RPMI8226 (cell line): ENCODE measurements at places on chromosomes 5 and 9.

DNA sequence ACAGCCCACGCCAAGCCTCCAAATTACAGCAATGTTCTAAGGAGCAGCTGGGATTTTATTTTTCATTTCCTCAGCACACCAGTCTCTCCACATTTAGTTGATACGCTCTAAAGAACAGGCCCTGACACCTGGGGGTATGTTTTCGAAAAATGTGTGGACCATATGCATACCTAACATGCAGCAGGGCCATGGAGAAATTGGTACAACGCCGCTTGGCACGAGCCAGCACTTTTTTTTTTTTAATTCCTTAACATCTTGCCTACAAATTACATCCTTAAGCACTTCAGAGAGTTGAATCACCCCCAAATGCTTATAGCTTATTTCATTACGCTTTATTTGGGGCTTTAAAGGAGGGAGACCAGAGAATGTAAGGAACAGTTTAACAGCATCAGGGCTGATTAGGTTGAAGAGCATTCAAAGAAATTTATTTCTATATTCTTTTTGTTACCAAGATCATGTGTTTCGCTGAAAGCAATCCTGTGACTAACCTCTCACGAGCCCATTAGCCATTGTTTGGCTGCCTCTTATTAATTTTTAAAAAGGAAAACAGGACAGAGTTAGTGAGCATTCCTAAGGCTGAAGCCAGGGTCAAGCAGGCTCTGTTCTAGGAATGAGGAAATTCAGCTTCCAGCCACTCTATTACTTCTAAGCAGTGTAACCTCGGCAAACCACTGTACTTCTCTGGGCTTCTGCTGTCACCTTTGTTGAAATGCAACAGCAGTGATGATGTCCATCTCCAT is 173.8 kb downstream of the ACTL7B start:
- no peak for DNase-seq

DNA sequence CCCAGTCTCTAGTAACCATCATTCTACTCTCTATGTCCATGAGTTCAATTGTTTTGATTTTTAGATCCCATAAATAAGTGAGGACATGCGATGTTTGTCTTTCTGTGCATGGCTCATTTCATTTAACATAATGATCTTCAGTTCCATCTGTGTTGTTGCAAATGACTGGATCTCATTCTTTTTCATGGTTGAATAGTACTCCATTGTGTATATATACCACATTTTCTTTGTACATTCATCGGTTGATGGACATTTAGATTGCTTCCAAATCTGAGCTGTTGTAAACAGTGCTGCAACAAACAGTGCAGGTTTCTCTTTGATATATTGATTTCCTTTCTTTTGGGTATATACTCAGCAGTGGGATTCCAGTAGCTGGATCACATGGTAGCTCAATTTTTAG is 46.4 kb downstream of the S100Z start:
- DNase-seq: no peak

DNA sequence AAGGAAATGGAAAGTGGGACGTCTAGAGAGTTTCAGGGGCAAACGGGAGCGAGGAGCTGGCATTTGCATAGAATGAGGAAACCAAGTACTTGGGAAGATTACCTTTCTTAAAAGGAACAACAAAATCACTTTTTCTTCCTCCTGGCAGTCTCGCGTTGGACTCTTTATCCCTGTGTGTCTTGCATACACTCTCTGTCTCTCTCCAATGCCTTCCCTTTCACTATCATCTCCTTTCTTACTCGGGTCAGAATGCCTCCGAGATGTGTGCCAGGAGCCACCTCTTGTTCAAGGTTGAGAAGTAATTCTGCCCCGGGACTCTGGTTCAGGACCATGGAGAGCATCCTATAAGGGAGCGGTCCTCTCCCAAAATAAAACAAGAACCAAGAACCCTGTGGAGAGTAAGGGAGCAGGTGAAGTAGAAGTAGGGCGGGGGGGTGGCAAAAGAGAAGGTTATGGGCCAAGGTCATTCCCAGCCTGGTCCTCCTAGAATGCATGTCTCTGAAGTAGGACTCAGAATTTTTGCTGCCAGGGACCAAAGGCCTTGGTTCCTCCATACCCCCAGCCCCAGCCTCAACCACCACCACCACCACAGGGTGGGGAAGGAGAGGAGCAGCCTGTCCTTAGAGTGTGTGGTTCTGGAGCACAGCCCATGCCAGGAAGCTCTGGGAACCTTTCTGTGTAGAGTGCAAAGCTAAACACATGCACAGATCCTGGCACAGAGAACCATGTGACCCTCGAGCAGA is 72.1 kb upstream of the ARAP3 start:
- DNase-seq: peak; percentile 76

DNA sequence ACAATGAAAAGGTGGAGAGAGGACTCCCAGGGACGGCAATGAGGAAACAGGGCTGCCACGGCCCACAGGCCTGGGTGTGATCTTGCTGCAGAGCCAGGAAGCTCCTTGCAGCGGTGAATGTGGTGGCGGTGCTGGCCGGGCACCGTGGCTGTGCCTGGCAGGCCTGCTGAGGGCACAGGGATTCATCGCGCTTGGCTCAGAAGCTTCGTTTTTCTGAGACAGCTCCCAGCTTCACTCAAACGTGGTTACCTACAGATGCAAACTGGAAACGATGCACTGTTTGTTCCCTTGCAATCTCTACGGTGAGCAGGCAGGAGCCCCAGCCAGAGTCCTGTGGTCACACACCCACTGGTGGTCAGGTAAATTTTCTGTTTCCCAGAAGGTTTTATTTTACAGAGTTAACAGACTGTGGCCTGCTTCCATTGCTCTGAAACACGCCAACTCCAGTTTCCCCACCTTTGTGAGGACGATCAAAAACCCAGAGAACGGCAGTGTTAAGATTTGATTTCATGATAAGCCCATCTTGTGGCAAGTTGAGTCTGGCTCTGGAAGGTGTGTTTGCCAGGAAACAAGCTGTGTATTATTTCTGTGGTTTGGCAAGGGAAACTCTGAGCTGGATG is 183.9 kb downstream of the AUH start:
- no peak for DNase-seq

GRCh38 chr5:55180016-55180415 is 7.0 kb upstream of the CDC20B start:
- DNase-seq: no peak

DNA sequence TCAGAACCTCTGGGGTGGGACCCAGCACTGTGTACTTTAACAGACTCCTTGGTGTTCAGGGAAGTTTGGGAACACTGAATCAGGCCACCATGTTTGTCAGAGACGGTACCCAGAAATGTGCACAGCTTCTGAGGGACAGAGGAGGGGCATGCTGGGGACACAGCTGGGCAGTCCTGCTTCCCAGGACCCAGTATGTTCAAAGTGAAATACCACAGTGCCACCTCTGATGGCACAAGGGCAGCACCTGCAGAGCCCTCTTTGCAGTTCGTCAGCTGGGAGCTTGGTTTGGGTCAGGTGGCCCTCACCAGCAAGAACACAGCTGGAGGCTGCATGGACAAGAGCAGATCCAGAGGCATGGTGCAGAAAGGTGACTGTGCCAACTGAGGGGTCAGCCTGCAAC is 51.2 kb downstream of the NDST1 start:
- peak; percentile 26 for DNase-seq

DNA sequence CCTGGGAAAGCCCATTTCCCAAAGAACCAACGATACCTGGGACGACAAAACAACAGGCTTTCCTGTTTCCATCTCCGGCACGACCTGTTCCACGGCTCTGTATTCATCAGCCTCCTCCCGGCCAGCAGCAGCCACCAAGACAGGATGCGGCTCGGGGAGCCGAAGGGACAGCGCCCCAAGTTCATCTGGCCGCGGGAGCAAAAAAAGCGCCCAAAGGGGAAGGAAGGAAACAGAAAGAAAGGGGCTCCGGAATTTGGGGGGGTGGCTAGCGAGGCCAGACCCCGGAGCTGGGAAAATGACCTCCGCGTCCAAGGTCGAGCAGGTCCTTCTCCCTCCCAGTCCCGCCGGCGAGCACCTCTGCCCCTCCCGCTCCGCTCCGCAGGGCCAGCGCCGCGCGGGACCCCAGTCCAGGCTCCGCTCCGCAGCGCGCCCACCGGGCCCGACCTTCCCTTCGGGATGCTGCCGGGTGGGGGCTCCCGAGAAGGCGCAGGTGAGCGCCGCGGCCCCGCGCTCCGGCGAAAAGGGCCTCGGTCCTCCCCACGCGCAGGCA is 608 bp downstream of the ELOVL7 start:
- peak; percentile 31 for DNase-seq

DNA sequence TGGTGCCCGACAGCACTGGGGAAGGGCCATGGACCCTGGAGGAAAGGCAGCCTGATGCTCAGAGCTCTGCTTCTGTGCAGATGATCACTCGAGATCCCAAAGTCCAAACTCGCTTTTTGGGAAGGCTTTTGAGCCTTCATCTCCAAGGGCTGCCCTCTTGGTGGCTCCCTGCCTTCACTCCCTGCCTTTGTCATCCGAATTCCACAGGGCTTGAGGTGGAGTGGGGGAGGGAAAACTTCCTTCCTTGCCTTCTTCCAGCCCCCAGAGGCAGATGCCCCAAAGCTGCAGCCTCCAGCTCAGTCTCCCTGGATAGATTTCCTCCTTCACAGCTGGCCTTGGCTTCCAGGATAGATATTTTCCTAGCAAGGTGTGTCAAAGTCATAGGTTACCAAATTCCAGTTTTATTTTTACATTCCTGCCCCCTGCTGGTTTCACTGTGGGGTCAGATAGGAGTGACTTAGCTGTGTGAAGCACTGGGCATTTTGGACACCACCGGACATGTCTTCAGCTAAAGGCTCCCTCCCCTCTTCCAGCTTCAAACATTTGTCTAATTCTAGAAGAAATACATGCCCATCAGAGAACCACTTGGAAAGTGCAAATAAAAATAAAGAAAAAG is 268.2 kb downstream of the HSPA4 start:
- DNase-seq: peak; percentile 22

DNA sequence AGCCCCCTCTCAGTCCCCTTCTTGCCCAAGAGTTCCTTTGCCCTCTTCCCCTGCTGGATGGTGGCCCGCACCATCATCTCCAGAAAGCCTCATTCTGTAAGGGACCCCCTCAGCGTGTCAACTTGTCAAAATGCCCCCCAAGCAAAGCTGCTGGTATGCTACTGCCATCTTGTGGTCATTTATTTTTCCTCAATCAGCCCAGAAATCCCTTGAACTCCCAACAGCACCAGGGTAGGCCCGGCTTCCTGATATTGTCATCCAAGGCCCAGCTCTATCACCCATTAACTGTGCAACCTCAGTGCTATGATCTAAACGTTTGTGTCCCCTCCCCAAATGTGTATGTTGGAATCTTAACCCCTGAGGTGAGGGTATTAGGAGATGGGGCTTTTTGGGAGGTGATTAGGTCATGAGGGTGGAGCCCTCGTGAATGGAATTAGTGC is 53.2 kb upstream of the FBXW11 start:
- DNase-seq: no peak

GRCh38 chr5:80192507-80193241 is 63.2 kb downstream of the SERINC5 start:
- DNase-seq: no peak

DNA sequence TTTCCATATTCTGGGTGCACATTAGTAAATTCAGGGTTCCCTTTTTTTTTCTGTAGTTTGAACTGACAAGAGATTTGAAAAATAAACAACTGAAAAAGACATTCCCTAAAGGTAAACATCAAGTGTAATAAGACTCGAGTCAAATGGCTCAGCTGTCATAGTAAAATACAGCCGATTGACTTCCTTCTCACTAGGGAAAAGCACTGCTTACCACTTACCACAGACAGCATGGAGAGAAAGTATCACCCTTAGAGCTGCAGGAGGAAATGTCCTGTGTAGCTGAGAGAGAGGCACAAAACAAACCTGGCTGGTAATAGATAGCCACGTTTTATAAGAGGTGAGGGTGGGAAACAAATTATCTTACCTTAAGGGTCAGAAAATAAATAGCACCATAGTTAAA is 12.1 kb upstream of the DMAC1 start:
- DNase-seq: no peak

DNA sequence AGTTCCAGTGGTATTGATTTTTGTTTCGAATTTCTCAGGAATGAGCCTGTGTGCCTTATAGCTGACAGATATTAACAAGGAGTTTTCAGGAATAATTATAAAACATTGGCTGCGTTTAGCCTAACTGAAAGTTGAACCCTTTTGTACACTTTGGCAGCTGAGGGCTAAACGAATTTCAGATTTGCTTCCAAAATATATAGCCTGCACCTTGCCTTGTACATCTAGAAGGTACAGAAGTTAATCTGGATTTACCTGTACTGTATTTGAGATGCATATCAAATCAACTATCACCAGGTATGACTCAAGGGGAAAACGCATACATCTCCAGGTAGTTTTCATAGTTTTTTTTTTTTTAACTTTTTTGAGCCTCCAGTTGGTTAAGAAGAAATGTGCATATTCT is 1.9 kb upstream of the MSX2 start:
- DNase-seq: no peak

DNA sequence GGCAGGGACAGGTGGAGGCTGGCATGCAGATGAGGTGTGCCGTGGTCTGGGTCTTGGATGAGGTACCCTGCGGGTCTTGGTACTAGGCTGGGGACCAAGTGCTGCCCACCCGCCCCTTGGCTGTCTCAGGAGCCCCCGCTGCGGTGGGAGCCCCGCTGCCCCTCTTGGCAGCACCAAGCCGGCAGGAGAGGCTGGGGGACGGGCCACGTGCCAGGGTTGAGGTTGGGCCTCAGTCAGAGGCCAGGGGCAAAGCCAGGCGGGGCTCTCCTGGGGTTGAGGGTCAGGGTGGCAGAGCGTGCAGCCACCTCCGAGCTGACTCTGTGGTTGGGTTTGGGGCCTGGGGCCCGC is 2.0 kb downstream of the CARD9 start:
- no peak for DNase-seq

DNA sequence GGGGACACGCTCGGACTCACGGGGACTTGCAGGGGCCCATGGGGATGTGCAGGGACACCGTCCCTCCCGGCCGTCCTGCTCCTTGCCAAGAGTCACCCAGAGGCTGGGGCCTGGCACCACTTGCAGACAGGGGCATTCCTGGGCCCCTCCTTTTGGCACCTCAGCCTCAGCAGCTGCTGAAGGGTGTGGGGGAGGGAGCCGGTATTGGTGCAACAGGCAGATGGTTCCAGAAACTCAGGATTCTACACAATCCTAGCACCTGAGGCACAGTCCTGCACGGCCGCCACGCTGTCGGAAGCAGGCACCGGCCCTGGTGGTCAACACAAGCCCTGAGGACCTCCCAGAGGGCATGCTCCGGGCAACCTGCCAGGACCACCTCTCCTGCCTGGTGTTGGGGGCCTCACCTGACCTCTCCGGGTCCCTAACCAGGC is 19.3 kb upstream of the SLC12A7 start:
- DNase-seq: peak; percentile 71

- DNase-seq: peak; percentile 65
Measured at GRCh38 chr9:135463140-135463539, 16.4 kb upstream of the PPP1R26 start.

DNA sequence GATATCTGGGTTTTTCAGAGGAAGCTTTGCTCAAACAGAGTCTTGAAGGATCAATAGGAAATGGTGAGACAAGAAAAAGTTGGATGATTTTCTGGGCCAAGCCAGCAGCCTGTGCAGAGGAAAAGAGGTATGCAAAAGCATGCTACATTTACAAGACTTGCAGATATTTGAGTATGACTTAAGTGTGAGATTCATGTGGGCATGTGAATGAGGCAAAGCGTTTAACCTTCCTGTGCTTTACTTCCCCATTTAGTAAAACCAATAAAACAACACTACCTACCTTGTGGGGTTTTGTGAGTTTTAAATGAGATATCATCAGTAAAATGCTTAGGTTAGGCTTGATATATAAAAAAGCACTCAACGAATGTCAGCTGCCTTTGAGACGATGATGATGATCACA is 58.1 kb downstream of the PIP5K1B start:
- DNase-seq: no peak
